ENCODE measurements at places on chromosomes 5 and 9. TPM values are rescaled to one million over a fixed set of nuclear protein-coding genes. Genes with fewer than 3 reads are reported as not detected.

TUSC1 gene
- total RNA-seq = 0.47 TPM

OCLN gene
- total RNA-seq = 0.10 TPM

SPATA31D4 gene
- total RNA-seq = not detected

FGD3 gene
- total RNA-seq = 44.0 TPM

ADAMTS12 gene
- not detected for total RNA-seq

CBY3 gene
- total RNA-seq = 0.66 TPM

NMUR2 gene
- not detected for total RNA-seq

EGR1 gene
- total RNA-seq = 42.8 TPM

DNA sequence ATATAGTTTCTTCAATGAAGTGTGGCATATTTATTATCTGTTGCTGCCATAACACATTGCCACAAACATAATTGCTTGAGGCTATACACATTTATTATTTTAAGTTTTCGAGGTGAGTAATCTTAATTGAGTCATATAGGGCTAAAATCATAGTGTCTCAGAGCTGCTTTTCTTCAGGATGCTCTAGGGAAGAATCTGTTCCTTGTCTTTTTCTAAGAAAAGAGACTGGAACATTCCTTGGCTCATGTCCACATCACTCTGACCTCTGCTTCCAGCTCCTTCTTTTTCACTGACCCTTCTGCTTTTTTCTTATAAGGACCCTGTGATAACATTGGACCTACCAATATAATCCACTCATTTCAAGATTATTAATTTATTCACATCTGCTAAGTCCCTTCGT is 632.4 kb upstream of the TYRP1 start:
- H3K36me3 ChIP-seq = no peaks in the 10 kb centered on the region
- H3K27ac ChIP-seq = no peak overlapping the region
- no peak overlapping the region for H3K4me3 ChIP-seq
- DNase-seq = no peak
- H3K4me1 ChIP-seq = no peaks in the 10 kb centered on the region

DNA sequence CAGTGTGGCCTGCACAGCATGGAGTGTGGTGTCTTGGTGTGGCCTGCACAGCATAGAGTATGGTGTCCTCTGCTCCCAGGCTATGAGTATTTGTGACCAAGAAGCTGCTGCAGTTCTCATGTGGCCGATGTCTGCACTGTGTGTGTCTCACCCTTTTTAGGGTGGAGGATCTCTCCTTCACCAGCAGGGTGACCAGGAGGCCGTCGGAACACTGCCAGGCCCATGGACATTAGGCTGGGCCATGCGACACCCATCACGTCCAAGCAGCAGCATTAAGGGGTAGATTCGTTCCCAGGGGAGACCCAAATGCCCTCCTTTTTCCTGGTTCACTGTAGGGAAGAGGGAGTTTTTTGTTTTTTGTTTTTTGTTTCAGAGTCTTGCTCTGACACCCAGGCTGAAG is 115.3 kb upstream of the SPIN1 start:
- H3K4me1 ChIP-seq = no peaks in the 10 kb centered on the region
- H3K27ac ChIP-seq = no peak overlapping the region
- H3K36me3 ChIP-seq = no peaks in the 10 kb centered on the region
- H3K27me3 ChIP-seq = peaks cover 10% of the 10 kb centered on the region
- no peak overlapping the region for H3K4me3 ChIP-seq

DNA sequence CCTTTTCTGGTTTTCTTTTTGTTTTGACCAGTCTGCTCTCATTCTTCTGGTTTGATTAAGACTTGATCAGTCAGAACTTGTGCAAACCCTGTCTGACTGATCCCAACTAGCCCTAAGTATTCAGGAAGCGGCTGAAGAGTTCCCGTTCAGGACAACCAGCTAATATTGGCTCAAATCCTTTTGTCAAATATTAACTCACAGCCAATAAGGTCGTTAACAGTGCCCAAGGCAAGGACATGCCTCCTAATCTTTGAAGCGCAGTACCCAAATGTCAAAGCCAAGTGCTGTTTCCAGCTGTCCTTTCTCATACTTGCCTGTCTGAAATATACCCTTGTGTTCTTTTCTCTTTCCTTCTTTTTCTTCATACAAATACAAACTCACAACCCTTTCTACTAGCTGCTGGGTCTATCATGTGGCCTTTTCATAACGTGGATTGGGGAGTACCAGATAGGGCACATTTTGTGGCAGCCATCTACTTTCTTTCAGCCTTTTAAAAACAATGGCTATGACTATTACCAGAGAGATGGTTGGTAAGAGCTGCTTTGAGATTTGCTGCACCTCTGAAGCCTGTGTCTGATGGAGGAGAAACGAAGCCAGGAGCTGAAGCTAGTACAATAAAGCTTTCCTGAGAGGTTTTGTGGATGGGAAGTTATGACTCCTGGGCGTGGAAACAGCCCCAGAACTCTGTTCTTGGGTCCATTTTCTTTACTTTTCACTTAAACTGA is 266.4 kb upstream of the ZNF608 start:
- no peak overlapping the region for H3K27ac ChIP-seq
- H3K4me1 ChIP-seq = no peaks in the 10 kb centered on the region
- no peak overlapping the region for H3K4me3 ChIP-seq
- no peak for DNase-seq
- no peaks in the 10 kb centered on the region for H3K36me3 ChIP-seq
- H3K27me3 ChIP-seq = no peaks in the 10 kb centered on the region

GRCh38 chr5:167995844-167996425 is 295.5 kb upstream of the WWC1 start:
- H3K4me3 ChIP-seq = no peak overlapping the region
- H3K36me3 ChIP-seq = no peaks in the 10 kb centered on the region
- no peaks in the 10 kb centered on the region for H3K4me1 ChIP-seq

- no peak for DNase-seq
- H3K36me3 ChIP-seq = no peaks in the 10 kb centered on the region
- no peaks in the 10 kb centered on the region for H3K4me1 ChIP-seq
Measured at GRCh38 chr5:167952278-167952995, 339.0 kb upstream of the WWC1 start.

DNA sequence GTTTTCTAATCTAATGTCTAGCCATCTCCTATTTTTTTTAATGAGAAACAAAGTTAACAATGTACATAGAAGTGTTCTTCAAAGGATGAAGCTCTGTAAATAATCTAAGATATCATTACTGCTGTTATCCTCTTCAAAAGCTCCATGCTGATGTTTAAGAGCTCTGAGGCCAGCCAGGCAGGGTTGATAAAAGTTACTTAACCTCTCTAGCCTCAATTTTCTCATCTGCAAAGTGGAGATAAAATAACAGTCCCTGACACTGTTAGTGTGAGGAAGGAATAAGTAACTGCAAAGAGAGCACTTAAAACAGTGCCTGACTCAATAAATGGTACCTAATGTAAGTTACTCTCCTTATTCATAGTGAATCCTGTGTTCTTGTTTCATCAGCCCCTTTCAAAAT is 60.1 kb downstream of the LHFPL2 start:
- DNase-seq = no peak
- no peak overlapping the region for H3K4me3 ChIP-seq
- no peak overlapping the region for H3K27ac ChIP-seq
- H3K27me3 ChIP-seq = peaks cover 6% of the 10 kb centered on the region

GRCh38 chr5:108216890-108217289 is 165.0 kb downstream of the FBXL17 start:
- no peaks in the 10 kb centered on the region for H3K36me3 ChIP-seq
- H3K4me1 ChIP-seq = no peaks in the 10 kb centered on the region
- H3K4me3 ChIP-seq = no peak overlapping the region
- no peaks in the 10 kb centered on the region for H3K27me3 ChIP-seq
- H3K27ac ChIP-seq = no peak overlapping the region

DNA sequence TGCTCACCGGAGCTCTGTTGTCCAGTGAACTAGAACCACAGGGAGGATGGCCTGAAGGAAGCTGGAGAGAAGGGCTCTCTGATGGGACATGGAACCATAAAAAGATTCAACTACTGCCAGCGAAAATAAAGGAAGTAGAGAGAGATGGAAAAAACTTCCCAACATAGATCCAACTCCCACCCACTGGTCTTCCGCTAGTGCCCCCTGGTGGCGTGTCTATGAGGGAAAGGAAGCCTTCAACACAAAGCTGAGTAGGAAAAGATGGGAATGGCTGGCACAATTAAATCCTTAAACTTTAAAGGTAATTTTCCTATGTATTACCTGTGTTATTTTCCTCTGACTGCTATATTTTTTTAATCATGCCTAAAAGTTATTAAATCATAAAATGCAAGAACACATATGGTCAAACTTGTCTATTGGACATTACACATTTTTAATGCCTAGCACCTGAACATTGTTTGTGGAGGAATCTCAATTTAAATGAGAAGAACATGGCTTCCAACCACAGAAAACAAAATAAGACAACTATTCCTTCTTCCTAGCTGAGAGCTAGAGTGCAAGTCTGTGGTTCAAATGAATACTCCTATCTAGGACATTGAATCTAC is 51.5 kb downstream of the CEP120 start:
- no peak overlapping the region for H3K27ac ChIP-seq
- H3K36me3 ChIP-seq = peaks cover 50% of the 10 kb centered on the region
- H3K27me3 ChIP-seq = no peaks in the 10 kb centered on the region
- H3K4me3 ChIP-seq = no peak overlapping the region
- DNase-seq = no peak

DNA sequence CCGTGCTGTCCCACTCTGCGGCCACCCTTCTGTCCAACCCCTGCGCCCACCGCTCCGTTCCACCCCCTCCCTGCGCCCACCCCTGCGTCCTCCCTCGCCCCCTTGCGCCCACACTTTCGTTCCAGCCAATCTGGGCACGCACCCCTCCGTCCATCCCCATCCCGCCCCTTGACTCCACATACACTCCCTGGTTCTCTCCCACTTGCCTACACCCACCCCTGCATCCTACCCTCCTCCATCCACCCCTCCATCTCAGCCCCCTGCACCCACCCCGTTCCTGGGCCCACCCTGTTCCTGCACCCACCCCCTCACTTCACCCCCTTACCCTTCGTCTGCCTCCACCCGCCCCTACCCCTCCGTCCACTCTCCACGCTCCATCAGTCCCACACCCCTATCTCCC is 7.0 kb downstream of the ADAMTS13 start:
- H3K4me3 ChIP-seq = no peak overlapping the region
- no peak overlapping the region for H3K27ac ChIP-seq
- DNase-seq = no peak
- no peaks in the 10 kb centered on the region for H3K4me1 ChIP-seq
- no peaks in the 10 kb centered on the region for H3K36me3 ChIP-seq
- peaks cover 30% of the 10 kb centered on the region for H3K27me3 ChIP-seq

DNA sequence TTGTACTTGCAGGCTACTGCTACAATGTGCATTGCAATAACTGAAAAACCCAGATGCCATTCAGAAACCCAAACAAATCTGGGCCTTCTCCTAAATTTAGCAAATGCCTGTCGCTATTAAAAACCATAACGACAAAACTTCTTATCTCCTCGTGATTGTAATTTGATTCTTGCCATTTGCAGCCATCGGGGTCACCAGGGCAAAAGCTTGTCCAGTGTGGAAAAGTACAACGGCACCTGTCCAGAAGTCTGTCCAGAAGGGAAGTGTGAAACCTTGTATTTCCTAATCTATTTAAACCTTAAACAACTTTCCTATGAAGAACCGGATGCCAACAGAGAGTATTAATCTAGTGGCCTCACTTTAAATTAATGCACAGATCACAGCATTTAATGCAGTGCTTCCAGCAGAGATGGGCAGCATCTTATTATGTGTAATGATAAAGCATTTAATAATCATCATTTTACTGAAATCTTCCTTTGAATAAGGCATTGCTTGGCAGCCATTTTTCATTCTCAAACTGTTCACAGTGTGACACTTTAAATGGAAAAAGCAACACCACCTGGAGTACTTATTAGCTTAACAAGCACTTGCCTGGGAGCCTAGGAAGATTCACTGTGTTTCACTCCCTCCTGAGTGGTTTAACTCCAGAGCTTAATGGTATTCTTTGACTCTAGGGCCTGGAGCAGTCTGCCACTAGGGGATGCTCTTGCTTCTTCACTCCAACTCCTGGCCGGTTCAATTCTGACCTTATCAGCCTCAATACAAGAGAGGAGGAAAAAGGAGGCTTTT is 4.9 kb upstream of the C7 start:
- no peak for DNase-seq
- no peak overlapping the region for H3K4me3 ChIP-seq
- H3K4me1 ChIP-seq = no peaks in the 10 kb centered on the region
- H3K27ac ChIP-seq = no peak overlapping the region

- H3K36me3 ChIP-seq = no peaks in the 10 kb centered on the region
- no peak for DNase-seq
- H3K27ac ChIP-seq = no peak overlapping the region
- peaks cover 8% of the 10 kb centered on the region for H3K27me3 ChIP-seq
- no peak overlapping the region for H3K4me3 ChIP-seq
- no peaks in the 10 kb centered on the region for H3K4me1 ChIP-seq
Measured at GRCh38 chr5:123107343-123108244, 18.6 kb downstream of the PRDM6 start.
